Stimulated activated CD8-positive, alpha-beta memory T cell treated with anti-CD3 and anti-CD28 coated beads, Interleukin-15, amount 100 ng/mL, for 24 hours (primary cell): ENCODE measurements at places on chromosomes 5 and 9.

DNA sequence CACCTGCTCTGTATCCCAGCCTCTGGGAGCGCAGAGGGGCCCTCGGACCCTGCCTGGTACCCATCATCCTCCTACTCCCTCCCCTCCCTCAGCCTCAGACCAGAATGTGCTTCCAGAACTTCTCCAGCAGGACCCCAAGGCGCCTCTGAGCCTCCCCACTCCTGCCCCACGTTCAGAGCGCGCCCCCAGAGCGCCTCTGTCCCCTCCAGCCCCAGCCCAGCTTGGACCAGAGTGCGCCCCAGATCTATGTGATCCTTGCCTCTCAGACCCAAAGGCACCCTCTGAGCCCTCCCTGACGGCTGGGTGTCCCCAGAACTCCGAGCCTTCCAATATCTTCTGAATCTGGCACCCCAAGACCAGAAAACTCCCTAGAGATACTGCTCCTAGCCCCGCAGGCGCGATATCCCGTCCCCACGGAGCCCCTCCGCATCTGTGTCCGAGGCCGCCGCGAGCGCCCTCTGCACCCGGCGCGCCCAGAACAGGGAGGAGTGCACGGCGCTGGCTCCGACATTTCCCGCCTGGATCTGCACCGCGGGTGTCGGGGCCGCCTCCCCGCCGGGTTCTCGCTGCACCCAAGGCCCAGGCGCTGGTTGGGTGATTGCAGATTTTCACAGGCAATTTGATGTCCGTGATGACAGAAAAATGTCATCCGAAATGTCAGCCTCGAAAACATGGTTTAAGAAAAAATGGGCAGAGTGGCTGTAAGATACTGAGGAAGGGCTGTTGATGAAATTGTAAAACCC is 522 bp downstream of the BHMT start:
- DNase-seq = no peak

DNA sequence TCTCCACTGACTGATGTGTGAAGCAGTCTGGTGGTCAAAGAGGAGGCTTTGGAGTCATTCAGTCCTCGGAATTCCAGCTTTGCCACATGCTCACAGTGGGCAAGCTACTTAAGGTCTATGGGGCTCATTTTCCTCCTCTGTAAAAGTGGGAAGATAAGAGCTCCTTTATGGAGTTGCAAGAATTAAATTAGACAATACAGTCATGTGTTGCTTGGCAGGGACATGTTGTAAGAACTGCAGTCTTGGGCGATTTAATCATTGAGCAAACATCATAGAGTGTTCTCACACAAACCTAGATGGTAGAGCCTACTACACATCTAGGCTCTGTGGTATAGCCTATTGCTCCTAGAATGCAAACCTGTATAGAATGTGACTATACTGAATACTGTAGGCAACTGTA is 253.9 kb downstream of the SH3GL2 start:
- DNase-seq = no peak

- DNase-seq = no peak
Observed at GRCh38 chr9:100104314-100104713, 5.3 kb downstream of the INVS start.

- DNase-seq = no peak
Observed at GRCh38 chr5:177183766-177184360, 50.3 kb downstream of the NSD1 start.

DNA sequence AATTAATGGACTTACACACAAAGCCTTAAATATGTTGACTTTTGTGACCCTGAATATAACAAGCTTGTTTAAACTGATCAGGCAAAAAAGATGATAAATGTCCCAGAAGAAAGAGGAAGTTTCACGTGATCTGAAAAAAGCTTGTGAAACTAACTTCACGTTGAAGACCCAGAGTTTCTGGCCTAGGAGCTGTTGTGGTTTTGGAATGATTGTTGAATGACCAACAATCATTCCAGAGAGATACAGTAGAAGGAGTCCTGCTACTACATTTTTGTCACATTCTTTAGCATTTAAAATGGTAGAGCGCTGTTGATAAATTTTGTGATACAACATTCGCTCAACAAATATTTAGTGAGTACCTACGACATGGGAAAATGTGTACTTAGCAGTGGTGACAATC is 143.1 kb upstream of the FBN2 start:
- no peak for DNase-seq

GRCh38 chr5:150035139-150035895 is 34.8 kb downstream of the HMGXB3 start:
- DNase-seq = no peak

- no peak for DNase-seq
Observed at GRCh38 chr5:131786900-131787692, 9.7 kb downstream of the FNIP1 start.

DNA sequence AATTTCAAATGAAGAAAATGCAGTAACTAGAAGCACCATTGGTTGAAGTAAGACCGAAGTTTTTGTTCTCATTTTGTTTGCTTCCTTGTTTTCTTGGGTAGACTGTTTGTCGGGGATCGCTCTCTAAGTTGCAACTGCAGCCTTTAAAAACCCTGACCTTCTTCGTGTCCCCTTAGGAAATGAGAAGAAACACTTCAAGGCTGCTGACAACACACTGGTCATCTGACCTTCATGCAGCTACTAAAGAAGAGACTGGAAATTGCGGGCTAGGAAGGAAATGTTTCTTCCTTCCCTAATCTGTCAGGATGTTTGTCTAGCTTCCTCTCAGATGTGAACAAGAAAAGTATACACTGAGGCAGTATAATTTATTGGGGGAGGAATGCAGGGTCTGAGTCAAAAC is 50.7 kb upstream of the CHSY3 start:
- DNase-seq = no peak

DNA sequence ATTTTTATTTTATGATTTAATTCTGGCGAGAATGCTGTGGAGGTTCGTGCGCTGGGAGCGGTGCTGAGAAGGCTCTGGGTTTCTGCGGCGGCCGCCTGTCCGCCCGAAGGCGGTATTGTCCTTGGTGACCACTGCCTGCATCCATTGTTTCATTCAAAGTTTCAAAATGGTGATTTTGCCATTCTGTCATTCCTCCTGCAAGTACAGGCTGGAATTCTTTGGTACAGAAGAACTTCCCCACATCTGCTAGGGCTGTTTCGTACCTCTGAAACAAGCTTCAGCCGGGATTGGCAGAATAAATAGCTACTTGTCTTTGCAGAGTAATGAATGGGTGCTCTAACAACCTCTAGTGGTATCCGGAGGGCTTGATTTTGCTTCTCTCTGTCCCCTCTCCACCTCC is 112.6 kb upstream of the CACNA1B start:
- DNase-seq = no peak

GRCh38 chr5:172559004-172559932 is 81.8 kb upstream of the NEURL1B start:
- no peak for DNase-seq

DNA sequence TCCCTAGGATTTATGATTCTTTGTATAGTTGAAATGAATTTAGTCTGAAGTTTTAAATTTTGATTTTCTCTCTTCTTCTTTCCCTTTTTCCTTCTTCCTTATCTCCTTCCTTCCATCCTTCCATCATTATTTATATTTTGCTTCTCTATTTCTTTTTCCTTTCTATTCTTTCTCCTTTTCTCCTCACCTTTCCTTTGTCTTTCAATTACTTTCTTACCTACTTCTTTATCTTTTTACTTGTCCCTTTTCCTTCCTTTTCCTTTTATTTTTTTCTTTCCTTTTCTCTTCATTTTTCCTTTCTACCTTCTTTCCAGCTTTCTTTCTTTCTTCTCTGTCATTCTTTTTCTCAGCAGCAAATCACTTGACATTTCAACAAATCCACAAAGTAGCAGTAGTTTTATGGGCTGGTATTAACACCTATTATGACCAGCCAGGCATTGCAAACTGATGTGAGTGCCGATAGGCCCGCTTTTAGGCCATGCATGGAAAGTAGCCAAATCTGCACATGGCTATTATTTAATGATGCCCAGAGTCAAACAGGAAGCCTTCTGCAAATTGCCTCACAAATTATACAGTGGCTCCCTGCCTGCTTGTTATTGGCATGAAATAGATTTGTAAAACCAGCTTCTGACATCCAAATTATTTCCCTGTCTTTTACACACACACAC is 37.1 kb upstream of the NR3C1 start:
- DNase-seq = no peak

DNA sequence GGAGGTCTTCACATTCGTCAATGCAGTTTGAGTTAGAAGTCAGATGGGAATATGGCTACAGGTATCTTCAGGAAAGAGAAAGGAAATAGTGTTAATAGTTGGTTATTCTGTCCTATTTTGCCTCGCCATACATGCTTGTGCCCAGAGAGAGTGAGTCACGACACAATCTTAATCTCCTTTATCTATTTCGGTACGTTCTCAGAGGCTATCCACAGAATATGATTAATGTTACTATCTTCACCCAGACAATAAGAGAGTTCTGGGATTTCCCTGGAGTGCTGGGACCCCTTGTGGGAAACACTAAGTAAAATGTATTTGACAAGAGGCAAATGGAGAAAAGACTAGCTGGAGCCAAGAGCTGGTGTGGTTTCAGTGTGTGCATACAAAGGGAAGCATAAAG is 25.5 kb downstream of the MINAR2 start:
- DNase-seq = no peak

DNA sequence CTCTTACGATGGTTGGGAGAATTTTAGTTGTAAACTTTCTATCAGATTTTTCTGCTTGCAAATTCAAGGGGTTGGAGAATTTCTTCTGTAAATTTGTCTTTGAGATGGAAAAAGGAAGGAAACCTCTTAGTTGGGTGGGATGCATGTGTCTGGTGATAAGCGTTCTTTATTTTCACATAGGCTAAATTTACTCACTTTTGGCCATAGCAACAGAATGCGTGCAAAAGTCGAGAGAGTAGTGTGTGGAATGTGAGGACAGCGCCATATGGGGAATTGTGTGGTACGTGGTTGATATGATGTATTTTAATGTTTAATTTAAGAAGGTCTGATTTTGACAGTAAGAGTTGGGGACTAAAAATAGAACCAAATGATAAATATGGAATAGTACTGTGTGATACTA is 282.2 kb downstream of the TAF11L14 start:
- DNase-seq = no peak

- no peak for DNase-seq
Observed at GRCh38 chr9:121683652-121684051, 32.2 kb downstream of the DAB2IP start.
